ENCODE measurements at places on chromosomes 1 and 21.

DNA sequence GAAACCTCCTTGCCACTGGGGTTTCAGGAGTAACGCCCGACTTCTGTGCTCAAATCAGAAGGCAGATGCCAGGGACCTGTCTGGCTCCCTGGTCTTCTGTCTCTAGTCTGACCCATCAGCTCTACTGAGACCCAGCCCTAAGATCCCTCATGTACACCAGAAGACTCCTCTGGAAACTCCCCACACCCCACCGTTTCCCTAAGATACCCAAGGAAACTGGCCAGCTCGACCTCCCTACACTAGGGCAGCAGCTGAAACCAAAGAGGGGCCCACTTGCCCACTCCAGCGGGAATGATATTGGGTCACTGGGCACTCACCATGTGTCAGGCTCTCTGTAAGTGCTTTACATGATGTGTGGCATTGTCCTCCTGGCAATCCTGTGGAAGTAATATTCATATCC is 469 bp upstream of the S100A16 start:
- no peak for DNase-seq

DNA sequence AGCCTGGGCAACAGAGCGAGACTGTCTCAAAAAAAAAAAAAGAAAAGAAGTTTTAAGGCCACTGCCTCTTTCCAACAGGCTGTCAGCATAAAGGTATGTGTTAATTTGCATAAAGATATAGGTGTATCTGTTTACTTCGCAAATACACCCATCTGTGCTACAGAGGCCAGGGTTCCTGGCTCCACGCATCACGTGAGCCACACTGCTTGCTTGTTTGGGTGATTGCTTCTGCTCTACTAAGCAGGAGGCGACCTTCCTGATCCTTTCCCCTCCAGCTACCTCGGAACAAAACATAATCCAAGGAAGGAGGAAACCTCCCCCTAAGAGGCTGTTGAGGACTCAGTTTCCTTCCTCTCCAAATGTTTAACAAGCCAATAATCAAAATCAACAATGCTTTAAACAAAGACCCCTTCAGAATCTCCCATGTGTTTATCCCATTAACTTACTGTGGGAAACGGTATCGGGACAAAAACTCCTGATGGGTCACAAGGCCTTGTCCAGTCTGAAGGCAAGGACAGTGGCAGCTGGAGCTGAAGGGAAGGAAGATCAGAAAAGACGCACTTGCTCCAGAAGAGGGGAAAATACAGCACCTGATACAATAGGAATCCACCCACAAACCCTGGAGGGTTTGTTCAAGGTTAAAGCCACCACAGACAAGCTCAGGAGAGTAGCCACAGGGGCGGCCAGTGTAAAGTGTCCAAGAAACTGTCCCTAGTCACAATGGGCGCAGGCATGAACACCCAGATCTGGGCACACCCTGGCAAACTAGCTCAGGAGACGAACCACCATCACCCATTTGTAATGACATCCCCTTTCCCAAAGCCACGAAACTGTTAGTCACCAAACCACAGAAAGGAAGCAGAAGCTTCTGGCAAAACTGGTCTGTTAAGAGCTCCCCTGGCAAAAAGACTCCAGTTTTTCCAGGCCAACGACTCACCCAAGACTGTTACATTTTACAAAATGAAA is 17.2 kb downstream of the CTNNBIP1 start:
- peak; percentile 81 for DNase-seq

DNA sequence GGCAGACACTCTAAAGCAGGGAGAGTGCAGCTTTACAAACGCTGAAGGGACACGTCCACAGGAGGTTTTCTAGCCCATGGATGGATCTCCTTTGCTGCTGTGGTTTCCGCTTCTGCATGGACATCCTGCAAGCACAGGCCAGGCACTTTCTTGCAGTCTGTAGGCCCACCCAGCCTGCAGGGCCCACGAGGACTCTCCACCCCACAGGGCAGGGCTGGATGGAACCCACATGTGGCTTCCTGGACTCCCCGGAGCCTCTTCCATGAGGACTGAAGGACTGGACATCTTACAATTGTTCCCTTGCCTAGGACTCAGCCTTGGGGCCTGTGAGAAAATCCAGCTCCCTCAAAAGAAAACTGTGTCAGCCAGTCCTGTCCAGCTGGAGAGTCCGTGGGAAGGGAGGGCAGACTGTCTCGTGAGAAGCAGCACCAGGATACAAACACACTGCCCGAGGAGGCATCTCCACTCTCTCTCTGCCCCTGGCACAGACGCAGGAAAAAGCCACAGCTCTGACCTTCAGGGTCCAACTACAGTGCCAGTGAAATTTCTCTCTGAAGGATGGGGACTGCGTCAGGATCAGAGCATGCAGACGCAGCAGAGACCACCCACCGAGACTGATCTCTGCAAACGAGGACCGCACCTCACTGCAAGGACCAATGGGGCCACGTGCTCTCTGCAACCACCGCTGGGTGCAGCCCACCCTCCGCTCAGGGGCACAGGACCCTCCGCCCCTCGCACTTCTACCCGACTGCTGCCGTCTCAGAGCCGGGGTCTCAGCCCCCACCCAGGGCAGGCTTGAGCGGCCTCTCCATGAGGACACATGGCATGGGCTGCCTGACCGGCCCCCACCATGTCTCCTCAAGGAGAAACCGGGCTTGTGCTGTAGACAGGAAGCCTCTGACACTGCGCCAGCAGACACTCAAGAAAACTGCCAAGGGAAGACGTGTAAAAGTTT is 130.1 kb downstream of the NPHP4 start:
- no peak for DNase-seq

DNA sequence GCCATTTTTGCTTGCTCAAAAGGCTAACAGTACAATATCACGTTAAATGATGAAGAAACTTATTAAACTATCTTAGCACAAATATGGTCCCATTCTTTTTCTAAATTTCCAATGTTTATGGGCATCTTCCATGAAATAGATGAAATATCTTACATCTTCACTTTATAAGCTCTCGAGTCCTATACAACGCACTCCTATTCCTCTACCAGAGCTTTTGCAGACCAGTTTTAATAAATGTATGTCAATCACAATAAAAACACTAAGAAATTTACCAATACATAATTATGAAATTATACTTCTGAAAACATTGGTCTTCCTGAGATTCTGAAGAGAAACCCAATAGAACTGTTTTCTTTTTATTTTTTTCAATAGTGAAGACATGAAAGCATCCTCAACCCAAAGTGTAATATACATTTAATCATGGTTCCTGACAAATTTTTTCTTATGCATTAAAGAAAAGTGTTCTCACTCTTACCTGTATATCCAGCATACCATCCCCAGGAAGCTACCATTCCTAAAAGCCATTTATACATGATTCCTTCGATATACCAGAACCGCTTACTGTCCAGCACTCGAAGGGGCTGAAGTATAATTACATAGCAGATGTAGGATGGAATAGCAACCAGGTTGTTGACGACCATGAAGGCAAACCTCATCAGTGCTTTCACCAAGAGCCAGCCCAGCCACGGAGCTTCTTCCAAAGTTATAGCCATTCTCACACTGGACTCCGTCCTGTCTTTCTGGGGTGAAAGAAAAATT is 1.8 kb downstream of the LPGAT1 start:
- peak; percentile 16 for DNase-seq

GRCh38 chr1:228071839-228072657 is 10.5 kb upstream of the ARF1 start:
- no peak for DNase-seq

- no peak for DNase-seq
Observed at GRCh38 chr1:10724511-10724910, 71.9 kb downstream of the CASZ1 start.

- DNase-seq: no peak
Observed at GRCh38 chr1:40808909-40809308, 25.3 kb downstream of the KCNQ4 start.

Data from cardiac fibroblast (primary cell).